ENCODE measurements at places on chromosomes 7 and 10.

DNA sequence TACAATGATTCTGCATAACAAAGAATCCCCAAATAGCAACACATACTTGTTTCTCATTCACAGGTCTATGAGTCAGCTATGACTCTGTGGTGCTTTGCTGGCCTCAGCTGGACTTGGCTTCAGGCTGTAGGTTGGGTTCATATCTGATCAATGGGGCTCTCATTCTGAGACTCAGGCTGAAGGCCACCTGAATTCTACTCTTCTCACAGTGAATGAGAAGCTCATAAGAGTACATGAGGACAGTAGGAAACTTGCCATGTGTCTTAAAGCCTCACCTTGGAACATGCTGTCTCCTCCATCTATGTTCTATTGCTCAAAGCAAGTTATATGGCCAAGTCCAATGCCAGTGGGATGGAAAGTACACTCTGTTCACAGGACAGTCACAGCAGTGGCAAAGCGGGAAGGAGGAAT is 292.9 kb downstream of the BMPER start:
- no peak for DNase-seq

GRCh38 chr7:4683043-4683883 is 1.2 kb downstream of the FOXK1 start:
- DNase-seq = no peak

DNA sequence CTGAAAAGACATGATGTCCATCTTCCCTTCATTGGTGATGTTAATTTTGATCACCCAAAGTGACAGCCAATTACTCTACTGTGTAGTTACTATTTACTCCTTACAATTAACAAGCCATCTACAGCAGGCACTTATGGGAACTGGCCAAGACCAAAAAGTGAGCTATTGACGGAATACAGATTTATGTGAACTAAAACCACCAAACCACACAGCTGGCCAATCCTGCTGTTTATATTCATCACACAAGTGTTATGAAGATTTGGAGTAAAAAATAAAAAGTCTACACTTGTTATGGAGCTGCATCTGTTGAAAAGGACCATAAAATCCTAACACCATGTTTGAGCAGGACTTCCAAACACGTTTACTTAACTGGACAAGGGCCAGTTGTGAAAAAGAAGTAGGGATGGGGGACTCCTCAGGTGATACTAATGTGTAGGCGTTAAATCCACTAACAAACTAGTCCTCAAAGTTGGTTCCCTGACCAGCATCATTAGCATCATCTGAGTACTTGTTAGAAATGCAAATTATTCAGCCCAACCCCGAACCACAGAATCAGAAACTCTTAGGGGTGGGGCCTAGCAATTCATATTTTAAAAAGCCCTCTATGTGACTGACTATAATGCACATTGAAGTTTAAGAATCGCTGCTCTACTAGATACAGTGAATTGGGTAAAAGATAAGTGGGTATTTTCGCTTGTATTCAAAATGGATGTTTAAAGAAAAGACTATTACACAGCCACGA is 11.6 kb downstream of the MCMBP start:
- DNase-seq = no peak

GRCh38 chr7:45421806-45422205 is 152.4 kb upstream of the ADCY1 start:
- no peak for DNase-seq

- DNase-seq = no peak
Measured at GRCh38 chr7:73613954-73614735, 10.2 kb downstream of the MLXIPL start.

- no peak for DNase-seq
Measured at GRCh38 chr10:31321396-31321941, 2.5 kb downstream of the ZEB1 start.

DNA sequence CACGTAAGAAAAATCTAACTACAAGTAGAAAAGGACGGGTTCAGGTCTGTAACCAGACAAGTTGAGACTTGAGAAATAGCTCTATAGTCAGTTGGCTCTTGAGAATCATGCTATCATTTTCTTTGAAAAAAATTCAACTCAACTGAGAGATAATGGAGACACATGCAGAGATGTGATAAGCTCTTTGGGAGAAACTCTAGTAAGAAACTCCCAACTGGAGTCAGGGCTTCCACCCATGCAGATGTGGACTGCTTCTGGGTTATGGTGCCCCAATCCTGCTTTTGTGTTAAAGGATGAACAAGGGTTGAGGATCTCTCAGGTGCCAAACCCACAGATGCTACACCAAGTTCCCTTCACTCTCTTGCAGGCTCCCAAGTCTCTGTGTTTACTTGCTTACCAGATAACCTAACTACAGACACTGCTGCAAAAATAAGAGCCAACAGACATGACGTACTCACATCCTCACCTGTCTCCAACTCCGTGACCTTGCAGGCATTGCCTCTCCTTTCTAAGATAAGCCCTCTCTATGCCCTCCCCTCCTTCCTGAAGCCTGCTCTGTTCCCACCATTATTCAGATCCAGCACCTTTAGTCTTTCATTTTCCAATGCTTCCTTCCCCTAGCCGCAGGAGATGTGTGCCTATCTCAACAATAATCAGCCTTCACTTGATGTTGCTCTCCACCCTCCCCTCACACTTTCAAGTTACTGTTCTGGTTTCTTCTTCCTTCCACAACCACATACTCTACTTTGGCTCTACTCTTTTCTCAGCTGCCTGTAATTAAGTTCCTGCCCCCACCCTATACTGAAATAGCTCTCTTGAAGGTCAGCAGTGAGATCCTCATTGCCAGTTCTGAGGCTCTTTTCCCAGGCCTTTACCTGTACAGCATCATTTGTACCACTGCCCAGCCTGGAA is 130.0 kb downstream of the ICA1 start:
- DNase-seq = no peak

- no peak for DNase-seq
Measured at GRCh38 chr7:88361357-88361756, 54.7 kb upstream of the STEAP4 start.

GRCh38 chr7:27960415-27960814 is 220.2 kb downstream of the JAZF1 start:
- DNase-seq = no peak

DNA sequence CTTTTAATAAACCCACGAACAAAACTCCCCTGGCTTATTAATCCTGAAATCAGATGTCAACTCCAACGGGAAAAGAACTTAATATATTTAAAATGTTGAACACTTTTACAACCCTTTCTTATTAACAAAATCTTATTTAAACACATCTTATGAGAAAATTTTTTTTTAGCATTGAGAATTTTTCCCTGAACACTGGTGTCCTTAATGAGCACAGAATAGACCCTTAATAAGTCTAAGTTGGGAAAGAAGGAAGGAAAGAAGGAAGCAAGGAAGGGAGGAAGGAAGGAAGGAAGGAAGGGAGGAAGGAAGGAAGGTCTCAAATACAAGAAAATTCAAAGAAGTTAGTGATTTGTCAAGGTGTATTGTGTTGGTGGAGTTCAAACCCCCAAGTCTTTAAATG is 129.2 kb upstream of the COL1A2 start:
- DNase-seq = no peak

- no peak for DNase-seq
Measured at GRCh38 chr7:22402250-22402649, 45.3 kb upstream of the RAPGEF5 start.

- no peak for DNase-seq
Measured at GRCh38 chr10:91613411-91614187, 19.3 kb downstream of the PPP1R3C start.

GRCh38 chr7:114825423-114825951 is 96.4 kb upstream of the MDFIC start:
- DNase-seq = no peak

GRCh38 chr7:127514499-127514898 is 70.9 kb downstream of the GCC1 start:
- no peak for DNase-seq

- DNase-seq = no peak
Measured at GRCh38 chr10:9545073-9545472, 1472.6 kb upstream of the CELF2 start.

DNA sequence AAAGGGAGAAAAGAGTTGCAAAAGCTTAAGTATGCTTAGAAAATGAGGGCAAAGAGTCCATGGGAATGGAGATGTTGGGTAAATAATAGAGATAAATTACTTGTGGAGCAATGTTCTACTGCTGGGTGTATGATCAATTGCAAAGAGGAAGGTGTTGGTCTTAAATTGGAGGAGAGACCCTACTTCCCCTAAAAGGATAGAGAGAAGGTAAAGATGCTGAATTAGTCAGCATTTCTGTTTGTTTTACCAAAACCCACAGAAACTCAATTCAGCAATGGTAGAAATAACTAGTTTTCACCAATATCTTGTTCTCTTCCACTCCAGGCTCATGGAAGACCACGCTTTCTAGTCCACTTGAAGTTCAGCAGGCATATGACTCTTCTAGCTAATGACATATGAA is 32.1 kb downstream of the ASB4 start:
- DNase-seq = no peak

- DNase-seq = no peak
Measured at GRCh38 chr7:39624442-39624807, 1.1 kb downstream of the RALA start.

GRCh38 chr7:148919859-148920258 is 35.8 kb upstream of the EZH2 start:
- DNase-seq = no peak

DNA sequence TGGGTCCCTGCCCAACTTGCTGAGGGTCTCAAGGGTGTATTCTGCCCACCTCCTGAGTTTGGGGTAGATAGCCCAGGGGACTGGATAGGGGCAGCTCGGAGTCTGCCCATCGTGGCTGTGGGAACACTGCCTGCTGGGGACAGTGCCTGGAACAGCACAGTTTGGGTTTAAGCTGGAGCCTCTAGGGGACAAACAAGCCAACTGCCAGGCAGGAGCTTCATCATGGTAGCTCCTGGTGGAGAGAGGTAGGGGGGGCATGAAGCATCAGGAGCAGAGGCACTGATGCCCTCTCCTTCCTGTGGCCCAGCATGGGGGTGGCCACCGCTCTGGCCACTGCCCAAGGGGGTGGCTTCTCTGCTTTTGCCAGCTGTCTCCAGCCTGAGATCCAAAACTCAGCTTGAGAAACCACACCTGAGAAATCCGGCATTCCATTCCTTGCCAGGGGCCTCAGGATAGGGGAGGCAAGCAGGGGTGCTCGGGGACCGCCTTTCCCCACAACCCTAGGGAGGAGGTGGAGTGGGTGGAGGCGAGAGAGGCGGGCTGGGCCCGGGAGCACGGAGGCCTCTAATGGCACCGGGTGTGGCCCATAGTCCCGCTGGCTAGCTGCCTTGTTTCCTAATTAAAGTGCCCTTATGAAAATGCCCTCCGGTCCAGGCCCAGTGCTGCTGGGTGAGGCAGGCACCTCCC is 47.6 kb downstream of the UNC5B start:
- no peak for DNase-seq

GRCh38 chr7:140867467-140868462 is 57.0 kb downstream of the BRAF start:
- DNase-seq = no peak

Measured in cerebellar nuclear complex (tissue), 1 donor.